ENCODE measurements at places on chromosomes 7 and 10.

DNA sequence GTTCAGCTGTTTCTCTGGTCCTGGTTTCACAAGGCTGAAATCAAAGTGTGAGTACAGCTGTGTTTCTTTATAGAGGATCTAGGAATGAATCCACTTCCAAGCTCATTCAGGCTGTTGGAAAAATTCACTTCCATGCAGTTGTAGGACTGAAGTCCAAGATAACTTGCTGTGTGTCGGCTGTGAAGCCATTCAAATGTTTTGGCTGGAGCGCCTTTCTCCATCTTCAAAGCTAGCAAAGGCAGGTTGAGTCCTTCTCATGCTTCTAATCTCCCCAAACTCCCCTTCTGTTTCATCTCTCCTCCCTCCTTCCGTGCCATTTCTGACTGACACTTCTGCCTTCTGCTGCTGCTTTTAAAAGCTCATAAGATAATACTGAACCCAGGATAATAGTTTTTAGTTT, 1195.4 kb upstream of the LRRN3 start:
- DNase-seq, result no peak

DNA sequence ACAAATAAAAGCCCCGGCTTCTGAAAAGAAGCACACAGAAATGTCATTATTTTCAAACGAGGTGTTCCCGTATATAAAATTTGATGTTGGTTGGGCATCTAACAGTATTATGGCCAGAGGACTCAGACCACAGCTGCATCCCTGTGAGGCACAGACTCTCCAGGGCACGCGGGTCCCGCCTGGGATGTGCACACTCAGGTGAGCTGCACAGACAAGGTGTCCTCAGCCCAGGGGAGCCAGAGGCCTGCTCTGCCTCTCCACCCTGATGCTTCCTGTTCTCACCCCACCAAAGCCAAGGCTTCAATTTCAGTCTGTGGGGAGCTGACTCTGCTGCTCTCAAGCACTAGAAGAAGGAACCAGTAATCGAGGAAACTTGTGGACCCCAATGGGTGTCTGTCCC, 1.7 kb upstream of the CYP2E1 start:
- DNase-seq, result no peak

- no peak for DNase-seq
These were observed 13.4 kb downstream of the NPY start for GRCh38 chr7:24297362-24297761.

- DNase-seq, result no peak
These were observed 93.2 kb downstream of the TWIST1 start for GRCh38 chr7:19024261-19024660.

- DNase-seq, result no peak
These were observed 479.5 kb downstream of the ZWINT start for GRCh38 chr10:55881588-55881987.

DNA sequence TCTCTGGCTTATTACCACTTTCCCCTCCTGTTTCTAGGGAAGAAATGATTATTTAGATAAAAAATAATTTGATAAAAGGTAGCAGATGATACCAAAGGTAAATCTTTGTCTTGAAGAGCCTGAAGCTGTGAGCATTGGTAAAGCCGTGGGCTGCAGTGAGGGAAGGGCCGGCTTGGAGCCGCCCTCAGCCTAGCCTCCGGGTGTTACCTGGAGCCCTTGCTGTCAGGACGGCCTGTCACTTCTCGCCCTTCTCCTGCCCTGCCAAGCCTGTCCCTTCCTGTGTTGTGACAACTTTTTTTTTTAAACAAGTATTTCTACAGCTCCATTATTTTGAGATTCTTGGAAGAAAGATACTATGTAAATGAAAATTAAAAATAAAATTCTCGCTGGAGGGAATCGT, 7.0 kb downstream of the CUX1 start:
- no peak for DNase-seq

GRCh38 chr7:150947761-150948651, 30.1 kb downstream of the KCNH2 start:
- DNase-seq, result no peak

GRCh38 chr7:16554518-16555236, 28.1 kb downstream of the LRRC72 start:
- DNase-seq, result no peak

Data from NCI-H526 treated with DMSO at 0.1 percent for 48 hours (cell line).